ENCODE measurements at places on chromosomes 1 and 21.

DNA sequence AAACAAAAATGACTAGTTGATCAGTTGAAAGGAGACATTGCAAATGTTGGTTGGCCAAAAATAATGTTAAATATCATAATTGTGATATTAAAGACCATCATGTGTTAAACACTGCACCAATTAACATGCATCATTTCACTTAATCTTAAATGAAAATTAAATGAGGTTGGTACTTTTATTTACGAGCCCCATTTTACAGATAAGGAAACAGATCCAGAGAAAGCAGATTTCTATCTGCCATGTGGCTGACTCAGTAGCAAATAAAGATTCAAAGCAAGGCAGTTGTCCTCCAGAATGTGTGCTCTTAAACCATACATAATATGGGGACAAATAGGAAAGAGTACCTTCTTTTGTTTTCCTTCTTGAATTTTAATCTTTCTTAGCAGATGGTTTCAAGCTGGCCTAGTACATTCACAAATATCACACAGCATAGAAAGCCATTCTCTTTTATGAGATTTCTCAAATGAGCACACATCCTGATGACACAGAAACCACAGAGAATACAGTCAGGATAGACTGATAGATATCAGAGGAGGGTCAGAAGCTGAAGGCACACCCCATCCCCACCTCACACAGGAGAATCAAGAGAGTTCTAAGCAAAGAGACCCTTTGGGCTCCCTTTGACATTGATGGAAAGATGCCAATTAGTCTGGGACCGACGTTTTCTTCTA, 647.9 kb upstream of the CAMK1G start:
- DNase-seq = no peak

DNA sequence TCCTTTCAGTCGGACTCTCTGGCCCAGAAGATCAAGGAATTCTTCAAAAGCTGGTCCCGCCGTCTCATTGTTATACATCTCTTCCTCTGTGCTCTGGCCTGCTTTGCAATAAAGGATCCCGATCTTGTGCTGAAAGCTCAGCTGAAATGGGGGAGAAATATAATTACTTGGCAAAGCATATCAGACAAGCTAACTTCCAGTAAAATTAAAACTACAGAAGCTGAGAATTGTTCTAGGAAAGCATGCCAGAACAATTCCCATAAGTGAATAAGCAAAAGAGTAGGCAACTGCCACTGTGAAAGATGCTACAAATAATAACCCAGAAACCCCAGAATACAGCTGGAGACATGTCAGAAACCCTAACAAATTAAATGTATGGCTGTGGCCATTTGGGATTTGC, 146.1 kb downstream of the SIPA1L2 start:
- DNase-seq = no peak

DNA sequence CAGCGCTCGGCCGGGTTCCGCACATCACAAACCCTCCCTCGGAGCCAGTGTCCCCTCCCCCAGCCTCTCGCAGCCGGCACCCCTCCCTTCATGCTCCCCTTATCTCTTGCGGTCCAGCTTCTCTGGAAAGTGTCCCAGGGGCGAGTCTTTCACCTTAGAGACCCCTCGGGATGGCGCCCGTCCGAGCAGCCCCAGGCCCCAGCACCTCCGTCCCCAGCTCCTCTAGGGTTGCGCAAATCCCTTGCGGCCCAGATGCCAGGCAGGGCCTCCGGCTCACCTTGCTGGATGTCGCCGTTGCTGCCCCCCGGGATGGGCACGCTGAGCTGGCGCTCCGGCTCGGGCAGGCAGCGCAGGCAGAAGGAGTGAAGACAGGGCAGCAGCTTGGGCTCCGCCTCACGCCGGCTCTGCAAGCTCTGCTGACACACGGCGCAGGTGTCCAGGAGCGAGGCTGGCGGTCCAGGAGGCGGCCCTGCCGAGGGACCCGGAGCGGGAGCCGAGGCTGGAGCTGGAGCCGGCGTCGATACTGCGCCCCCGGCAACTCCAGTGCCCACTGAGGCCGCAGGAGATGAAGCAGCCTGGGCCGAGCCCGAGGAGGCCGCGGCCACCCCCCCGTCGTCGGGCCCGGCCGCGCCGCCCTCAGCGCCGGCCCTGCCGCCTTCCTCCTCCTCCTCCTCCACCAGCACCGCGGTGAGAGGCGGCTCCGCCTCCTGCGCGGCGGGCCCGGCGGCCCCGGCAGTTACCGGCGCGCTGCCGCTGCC, 550 bp downstream of the TRIM33 start:
- DNase-seq = no peak

DNA sequence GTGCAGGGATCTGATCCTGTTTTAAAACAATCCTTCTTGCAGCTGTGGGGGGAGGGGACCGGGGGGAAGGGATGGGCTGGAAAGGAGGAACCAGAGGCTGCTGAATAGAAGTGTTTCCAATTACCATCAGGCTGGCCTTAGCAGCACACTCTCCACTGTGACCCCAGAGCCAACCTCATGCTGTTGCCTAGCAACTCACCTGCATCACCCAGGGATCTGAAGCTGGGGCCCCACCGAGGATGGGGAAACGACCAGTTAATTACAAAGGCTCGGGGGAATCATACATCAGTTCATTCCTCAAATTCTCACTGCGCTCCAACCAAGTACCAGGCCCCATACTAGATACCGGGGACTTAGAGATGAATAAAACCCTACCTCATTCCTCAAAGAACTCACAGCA, 11.9 kb upstream of the GPX7 start:
- DNase-seq = no peak

DNA sequence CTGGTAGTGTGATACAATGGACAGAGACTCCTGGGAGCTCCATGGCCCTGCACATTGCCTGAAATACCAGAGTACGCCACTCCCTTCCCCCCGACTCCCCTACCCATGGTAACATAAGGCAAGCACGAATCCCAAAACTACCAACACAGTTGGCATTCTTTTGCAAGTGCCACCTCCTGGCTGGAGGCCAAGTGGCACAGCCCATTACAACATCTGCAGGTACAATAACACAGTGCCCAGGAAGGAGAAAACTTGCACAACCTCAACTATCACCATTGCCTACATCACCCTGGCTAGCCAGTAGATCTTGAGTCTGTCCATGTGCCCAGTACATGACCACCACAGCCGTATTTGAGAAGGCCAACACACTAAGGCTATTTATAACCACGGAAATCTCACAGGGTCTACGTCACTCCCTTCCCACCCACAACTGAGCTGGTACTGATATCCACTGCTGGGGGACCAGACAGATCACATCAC, 11.7 kb downstream of the ADAMTS1 start:
- no peak for DNase-seq

DNA sequence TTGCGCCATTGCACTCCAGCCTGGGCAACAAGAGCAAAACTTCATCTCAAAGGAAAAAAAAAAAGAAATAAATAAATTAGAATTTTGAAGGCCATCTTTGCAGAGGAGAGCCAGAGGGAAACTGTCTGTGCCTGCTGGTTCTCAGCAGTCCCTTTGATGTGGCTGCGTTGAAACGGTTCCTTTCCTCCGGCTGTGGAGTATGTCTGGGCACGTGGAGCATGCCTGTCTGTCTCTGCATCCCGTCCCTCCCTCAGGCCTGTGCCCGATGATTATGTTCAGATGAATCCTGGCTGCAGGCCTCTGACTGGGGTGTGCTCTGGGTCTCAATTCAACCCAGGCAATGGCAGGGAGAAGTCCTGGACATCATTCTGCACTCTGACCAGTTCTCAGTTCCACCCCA, 33.4 kb downstream of the KIAA1614 start:
- DNase-seq = no peak

DNA sequence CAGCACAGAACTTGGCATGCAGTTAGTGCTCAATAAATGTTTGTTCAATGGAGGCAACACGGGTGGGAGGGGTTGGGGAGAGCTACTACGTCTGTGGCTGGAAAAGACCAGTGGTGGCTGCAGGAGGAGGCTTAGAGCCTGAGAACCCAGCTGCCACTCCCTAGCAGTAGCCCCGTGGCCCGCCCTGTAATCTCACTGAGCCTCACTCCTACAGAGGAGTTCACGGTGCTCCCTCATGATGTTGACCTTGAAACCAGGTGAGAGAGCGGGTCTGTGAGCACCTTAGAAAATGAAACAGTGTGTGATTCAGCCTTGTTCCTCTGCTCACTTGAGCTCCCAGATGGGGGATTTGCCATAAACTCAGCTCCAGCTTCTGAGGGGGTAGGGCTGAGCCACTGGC, 299.6 kb downstream of the NPHP4 start:
- DNase-seq = no peak

DNA sequence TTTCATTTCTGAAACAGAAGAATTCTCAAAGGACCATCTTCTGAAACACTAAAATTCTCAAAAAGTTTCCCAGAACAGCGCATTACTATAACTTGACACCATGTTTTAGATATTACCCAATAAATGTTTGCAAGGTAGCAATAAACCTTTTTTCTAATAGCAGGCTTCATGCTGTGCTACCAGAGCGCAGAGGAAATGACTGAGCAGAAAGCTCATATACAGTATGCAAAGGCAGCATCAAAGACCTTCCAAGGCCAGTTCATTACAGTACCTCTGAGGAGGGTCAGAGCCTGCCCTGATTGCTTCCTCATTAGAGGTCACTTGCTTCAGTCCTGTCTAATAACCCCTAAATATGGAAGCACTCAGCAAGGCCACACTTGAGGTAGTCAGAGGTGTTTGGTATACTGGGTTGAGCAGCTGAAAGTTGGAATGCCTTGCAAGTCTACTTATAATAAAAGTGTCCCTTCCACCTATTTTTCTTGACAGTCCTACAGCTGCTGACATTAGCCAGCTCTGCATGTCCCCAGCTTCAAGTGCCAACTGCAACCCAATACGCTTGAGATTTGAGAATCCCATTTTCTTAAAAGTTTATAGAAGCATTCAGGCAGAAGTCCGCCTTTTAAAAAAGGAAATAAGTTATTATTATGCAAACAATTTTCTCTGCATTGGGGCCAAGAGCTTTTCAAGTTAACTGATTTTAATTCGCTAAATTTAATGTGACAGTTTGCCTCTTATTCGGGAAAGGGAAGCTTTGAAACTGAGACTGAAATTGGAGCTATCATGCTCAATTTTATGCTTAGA, 207.2 kb downstream of the ZC3H11B start:
- DNase-seq = no peak

- DNase-seq = no peak
Observed at GRCh38 chr1:19717467-19717866, 52.8 kb downstream of the HTR6 start.

GRCh38 chr1:79042117-79042516, 35.6 kb upstream of the ADGRL4 start:
- DNase-seq = no peak

DNA sequence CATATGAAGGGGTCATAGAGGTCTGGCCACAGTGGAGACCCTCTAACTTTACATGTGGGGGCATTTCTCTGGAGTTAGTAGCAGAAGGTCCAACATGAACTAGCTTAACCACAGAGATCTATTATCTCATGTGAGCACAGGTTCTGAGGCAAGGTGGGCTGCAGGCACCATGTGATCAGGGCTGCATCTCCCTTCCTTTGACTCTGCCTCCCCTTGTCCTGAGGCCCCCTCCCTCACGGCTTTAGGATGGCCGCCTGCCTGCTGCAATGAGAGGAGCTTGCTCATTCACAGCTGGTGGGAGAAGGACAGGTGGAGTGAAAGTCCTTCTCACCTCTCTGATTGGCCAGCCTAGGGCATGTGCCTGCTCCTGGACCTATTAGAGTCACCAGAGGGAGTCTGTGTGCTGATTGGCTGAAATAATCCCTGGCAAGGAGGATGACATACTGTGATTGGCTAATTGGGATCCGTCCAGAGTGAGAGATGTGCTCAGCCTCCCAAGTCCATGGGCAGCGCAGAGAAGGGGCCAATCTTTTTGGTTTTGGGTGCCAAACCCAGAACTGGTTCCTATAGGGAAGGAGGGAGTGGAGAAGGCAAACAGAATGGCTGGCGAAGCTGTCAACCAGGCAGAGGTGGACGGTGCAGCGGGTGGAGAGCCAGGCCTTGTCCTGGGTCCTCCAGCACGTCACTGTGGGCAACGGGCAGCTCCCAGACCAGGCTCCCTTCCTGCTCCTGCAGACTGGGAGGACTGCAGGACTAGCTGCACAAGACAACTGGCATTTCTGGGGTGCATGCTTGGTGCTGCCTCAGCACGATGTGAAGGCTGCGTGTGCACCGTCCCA, 39.4 kb upstream of the C1orf174 start:
- no peak for DNase-seq

GRCh38 chr1:74502432-74502831, 10.0 kb downstream of the LRRC53 start:
- no peak for DNase-seq

GRCh38 chr1:82806133-82806532, 1005.4 kb downstream of the ADGRL2 start:
- no peak for DNase-seq
